ENCODE measurements at places on chromosomes 11 and 22.

- DNase-seq, result no peak
These were observed 7.1 kb upstream of the LMO2 start for GRCh38 chr11:33898957-33899356.

- peak; percentile 57 for DNase-seq
These were observed 44.3 kb downstream of the NNMT start for GRCh38 chr11:114340311-114341131.

- no peak for DNase-seq
These were observed 11.5 kb downstream of the POLD3 start for GRCh38 chr11:74603845-74604244.

DNA sequence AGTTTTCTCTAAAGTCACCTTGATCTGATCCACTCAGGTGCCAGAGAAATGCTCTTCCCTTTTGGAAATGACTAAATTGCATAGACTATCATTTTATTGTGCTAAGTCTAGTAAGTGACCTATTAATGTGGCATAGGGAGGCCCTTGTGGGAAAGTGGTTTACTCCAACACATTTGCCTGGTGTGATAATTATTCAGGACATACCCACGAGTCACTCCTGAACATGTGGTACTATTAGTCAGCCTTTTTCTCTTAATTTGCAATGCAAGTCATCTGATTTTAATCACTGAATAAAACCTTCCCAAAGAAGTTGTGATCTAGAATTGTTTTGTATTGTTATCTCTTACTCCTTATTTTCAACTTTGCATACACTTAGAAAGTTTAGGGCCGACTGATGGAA is 148.7 kb downstream of the OR4C45 start:
- no peak for DNase-seq

DNA sequence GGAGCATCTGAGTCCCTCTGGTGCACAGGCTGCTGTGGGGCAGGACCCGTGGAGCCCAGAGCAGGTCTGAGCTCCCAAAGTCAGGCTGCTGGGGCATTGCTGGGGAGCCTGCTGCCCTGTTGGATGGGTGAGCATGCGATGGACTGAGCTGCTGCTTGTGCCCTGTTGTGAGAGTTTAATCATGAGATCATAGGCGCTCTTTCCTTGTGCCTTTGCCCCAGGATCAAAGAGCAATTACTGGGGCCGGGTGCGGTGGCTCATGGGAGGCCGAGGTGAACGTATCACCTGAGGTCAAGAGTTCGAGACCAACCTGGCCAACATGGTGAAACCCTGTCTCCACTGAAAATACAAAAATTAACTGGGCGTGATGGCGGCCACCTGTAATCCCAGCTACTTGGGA is 37.5 kb downstream of the MUC6 start:
- no peak for DNase-seq

GRCh38 chr11:100003985-100004384 is 683.1 kb upstream of the ARHGAP42 start:
- DNase-seq, result no peak

DNA sequence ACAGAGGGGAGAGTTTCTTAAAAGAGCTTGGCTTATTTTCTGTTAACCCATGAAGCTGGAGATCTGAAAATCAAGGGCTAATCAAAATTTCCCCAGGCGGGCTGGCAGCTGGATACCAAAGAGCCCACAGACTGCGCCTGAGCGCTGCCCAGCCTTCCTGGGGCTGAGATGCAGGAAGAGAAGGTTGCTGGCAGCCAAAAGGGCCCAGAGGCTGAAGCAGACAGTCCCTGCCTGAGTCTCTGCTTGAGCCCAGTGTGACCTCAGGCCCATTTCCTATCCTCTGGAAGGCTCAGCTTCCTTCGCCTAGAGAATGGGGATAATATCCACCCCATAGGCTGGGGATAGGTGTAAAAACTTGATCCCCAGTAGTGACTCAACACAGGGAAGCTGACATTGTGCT is 49.1 kb downstream of the ARRB1 start:
- no peak for DNase-seq

DNA sequence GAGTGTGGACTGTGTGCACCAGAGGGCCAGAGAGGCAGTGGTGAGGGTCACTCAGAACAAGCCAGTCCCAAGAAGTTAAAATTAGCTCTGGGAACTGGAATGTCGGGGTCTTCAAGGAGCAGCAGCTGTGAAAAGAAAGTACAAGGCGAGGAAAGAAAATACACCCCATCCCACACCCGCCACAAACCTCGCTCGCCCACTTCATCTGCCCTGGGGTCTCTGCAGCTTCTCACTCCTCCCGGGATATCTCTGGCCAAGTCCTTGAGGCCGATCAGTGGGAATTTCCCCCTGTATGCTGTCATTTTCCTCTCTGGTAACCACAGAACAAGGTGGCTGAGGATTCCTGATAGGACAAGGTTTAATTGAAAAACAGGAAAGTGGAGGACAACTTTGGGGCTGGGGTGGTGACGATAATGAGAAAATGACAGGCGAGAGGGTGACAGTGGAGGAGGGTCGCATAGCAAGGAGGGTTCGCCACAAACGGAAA is 36.3 kb upstream of the TIMP3 start:
- no peak for DNase-seq

All from AG09309 (cell line).